ENCODE measurements at places on chromosomes 7 and 10.

- DNase-seq: no peak
Observed at GRCh38 chr10:14712991-14713424, 61.7 kb downstream of the FAM107B start.

DNA sequence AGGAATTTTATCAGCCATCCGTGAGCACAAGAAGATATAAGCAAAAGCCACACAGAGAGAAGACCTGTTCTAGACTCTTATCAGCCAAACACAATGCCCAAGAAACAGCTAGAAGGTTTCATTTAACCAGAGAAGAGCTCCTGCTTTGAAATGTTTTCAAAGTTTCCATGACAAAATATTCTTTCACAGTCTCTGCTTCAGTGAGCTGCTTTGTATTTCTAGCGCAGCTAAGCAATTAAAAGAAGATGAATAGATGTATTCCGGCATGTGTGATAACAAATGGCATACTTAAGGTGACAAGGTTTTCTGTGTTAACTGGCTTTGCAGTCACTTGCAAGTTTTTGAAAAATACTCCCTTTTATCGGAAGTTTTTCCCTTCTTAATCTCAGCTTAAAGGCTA, 78.9 kb upstream of the NXPH1 start:
- no peak for DNase-seq

DNA sequence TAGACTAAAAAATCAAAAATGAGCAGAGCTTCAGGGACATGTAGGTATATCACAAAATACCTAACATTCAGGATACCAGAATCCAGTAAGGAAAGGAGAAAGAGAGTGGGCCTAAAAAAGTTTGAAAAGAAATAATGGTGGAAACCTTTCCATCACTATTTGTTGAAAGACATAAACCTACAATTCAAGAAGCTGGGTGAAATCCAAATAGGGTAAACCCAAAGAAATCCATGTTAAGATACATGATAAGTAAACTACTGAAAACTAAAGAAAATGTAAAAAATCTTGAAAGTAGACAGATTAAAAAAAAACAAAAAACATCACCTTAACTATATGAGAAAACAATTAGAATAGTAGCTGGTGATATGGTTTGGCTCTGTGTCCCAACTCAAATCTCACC, 76.7 kb upstream of the COMTD1 start:
- no peak for DNase-seq

DNA sequence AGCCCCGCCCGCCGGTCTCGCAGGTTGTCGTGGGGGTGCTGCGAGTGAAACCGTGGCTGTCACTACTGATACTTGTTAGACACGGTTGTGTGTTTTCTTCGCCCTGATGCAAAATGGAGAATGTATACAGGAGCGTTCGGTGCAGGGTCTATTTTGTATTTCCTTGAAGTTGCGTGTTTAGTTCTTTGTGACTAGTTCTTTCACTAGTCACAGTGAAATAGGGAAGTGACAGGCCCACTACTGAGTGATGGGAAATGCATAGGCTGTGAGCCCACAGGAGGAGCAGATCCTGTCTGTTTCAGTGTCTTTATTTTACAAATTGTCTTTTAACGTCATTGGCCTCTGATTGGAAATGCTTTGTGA, 675 bp downstream of the ABRAXAS2 start:
- DNase-seq: peak; percentile 70

DNA sequence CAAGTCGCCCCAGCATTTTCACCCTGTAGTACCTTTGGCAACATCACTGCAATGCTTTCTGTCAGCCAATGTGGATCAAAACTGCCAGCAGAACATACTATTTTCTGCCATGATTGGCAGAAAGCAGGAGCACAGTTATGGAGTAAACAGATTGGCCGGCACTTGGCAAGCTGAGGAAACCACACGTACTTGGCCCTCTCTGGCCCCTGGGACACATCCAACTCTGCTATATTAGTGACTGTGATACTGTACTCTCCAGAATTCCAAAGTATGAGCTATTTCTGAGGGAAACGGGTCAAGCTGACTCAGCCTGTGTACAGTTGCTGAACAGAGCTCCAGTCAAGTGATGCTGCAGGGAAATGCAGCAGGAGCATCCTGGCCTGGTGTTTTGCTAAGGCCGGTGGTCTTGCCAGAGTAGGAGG, 39.8 kb upstream of the LANCL2 start:
- no peak for DNase-seq

DNA sequence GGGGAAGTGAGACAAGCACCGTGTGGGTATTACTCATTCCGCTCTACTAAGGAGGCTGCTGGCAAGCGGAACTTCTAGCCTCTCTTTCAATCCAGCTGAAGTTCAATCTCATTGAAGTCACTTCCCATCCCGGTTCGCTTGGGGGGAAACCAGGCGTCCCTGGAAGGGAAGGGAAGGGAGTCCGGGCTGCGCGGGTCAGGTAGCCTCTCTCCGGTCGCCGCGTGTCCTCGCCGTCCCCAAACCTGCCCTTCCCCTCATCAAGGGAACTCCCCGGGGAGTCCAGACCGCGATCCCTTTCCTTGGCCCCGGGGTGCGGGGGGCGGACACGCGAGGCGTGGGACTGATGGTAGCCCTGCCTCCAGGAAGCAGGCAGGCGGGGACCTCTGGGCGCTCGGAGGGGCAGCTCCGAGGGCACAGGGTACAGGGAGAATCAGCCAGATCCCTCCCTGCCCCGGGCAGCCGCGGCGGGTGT, 598 bp upstream of the ZEB1 start:
- peak; percentile 83 for DNase-seq

DNA sequence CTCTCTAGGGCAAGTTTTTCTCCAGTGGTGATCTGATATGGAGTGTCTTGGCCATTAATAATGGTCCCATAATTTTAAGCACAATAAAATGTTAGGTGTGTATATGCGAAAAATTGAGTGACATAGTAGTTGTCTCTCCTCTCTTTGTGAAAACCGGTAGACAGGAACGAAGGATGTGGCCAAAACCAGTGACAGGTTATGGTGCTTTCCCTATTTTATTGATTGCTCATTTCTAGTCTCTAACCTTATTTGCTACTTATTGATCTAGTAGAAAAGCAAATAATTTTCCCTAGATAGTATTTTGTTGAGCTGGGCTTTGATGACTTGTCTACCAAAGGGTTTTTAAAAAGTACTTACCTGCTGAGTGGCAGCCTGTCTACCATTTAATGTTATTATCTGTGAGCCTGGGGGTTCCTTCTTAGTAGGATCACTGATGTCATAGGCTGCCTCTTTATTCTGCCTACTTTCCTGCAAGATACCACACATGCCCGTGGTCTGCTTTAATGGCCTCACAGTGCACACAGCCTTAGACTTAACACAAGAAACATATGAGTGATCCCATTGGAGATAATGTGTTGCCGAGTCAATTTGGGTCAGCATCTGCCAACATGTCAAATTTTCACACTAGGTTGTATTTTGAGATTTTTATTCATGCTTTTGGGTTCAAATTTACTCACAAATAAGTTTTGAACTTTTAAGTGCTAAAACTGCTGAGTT, 100.0 kb downstream of the AUTS2 start:
- DNase-seq: no peak

GRCh38 chr10:14328881-14329672, 1.6 kb downstream of the FRMD4A start:
- no peak for DNase-seq

DNA sequence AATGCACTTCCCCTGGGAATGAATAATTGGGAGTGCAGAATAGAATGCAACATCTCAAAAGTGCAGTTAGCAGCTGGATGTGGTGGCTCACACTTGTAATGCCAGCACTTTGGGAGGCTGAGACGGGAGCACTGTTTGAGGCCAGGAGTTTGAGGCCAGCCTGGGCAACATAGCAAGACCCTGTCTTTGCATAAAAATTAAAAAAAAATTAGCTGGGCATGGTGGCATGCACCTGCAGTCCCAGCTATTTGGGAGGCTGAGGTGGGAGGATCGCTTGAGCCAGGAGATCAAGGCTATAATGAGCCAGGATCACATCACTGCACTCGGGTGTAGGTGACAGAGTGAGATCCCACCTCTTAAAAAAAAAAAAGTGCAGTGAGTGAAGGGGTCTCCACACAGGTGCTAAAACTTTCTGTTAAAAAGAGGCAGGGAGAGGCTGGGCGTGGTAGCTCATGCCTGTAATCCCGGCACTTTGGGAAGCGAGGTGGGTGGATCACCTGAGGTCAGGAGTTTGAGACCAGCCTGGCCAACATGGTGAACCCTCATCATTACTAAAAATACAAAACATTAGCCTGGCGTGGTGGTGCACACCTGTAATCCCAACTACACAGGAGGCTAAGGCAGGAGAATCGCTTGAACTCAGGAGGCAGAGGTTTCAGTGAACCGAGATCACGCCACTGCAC, 13.5 kb upstream of the ZMIZ1 start:
- no peak for DNase-seq

DNA sequence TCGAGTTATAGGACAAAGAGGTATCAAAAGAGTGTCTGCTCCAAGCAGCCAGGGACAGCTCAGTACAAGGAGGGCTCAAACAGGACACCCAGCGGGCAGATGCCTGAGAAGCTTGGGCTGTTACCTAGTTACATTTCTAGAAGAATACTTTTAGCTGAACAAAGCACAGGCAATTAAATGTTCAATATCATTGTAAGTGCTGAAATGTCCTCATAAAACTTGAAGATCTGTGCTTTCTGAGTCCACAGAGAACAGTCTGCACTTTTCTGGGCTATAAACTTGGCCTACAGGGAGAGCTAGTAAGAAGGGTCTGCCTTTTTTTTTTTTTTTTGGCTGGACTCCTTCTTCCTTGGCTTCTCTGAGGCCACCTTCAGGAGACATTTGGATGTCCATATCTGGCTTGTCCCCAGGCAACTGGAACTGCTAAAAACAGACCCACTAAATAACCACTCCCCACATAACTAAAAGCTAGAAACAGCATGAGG, 123.2 kb downstream of the SLC16A9 start:
- DNase-seq: no peak

DNA sequence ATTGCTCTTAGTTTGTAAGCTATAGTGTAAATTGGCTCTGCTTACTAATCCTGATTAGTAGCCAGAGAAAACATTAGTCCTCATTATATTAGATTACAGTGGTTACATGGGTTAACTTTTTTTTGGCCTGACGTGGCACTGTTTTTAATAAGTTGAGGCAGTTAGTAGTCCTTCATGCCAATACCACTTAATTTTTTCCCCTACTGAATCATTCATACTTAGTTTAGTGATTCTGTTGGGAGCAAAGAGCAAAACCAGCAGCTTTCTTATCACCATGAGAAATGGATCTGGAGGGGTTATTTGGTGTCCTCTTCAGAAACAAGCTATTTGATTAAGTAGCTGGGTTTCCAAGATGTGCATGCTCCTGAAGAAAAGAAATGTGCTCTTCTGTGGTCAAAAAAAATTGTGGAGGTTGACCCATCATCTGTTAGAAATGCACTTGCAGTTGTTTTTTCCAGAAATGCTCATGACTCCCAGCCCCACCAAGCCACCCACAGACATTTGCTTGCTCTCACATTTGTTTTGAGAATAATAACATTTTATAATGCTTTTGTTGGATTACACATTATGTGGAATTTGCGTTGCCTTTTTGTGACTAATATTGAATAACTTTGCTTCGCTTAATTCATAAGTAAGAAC, 258.5 kb downstream of the HDAC9 start:
- no peak for DNase-seq

GRCh38 chr7:3119963-3120362, 76.3 kb upstream of the CARD11 start:
- DNase-seq: no peak

GRCh38 chr7:99372275-99373090, 2.0 kb upstream of the ARPC1B start:
- DNase-seq: no peak

DNA sequence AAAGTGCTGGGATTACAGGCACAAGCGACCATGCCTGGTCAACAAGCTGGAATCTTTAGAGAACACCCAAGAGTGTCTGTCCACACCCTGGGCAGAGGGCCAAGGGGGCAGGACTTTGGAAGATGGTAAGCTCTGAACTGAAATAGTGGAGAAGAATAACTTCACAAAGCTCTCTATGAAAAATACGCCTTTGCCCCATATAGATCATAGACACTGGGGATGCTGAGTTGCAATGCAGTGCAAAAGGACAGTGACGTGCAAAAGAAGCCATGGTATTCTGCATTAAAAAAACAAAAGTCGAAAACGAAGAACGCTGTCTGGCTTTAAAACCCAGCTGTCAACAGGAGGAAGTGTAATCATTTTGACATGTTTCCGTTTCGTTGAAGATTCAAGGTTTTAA, 353.6 kb downstream of the CALN1 start:
- peak; percentile 81 for DNase-seq

DNA sequence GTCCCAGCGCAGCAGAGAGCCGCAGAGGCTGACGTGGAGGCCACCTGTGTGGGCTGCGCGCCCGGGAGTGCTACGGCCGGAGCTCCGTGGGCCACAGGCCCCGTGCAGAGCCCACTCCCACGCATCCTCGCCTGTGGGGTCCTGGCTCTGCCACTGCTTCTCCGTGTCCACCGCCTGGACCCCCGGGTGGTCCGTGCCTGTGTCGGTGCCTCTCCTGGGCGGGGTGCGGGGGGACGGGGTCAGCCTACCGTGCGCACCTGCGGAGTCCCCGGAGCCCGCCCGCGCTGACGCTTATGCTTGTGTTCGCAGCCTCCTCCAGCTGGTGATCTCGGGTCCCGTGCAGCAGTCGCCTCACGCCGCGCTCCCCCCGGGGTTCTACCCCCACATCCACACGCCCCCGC, 7.8 kb upstream of the ZNF853 start:
- no peak for DNase-seq

DNA sequence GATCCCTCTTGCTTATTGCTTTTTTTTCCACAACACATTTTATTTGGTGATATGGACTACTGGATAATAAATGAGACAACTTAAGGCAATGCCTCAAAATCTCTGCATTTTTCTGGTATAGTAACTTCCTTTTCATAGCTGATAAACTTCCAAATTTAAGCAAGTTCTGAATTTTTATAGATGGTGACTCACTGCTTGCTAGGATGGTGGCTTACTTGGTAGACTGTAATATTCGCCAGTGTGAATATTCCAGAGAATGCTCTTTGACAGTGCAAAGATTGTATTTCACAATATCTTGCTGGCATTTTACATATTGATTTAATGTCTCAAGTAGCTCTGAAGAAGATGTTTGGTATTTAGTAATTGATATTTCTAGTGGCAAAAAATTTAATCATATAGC, 472.4 kb downstream of the TFEC start:
- DNase-seq: no peak

DNA sequence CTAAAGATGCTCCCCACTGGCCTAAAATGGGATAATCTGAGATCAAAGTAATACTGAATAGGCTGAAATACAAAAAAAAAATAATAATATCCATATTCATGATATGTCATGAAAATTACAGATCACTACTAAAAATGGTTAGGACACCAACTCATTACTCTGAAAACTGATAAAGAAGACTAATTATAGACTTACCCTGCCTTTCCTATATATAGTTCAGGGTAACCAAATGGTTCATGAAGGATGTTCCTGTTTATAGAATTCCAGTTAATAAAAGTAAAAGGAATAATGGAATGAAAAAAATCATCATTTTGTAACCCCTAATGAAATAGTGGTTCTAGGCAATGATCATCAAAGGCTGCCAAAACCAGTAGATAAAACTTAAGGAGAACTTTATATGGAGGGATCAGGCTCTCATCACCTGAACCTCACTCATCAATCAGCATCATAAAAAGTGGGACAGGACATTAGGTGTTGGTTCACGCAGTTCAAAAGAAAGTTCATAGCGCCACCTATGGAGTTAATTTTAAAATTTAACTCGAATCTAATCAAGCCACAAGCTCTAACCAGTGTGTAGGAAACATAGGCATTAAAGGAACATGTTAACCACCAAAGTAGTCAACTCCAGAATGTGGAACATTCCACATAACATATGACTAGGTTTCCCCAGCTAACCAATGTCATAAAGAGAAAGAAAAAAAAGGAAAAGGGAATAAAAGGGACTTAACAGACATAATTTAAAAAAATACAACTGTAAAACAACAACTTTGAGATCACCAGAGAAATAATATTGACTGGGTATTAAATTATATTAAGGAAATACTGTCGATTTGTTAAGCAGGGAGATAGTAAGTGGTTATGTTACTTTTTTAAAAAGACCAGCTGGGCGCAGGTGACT, 35.7 kb downstream of the P4HA1 start:
- peak; percentile 49 for DNase-seq

Measured in KBM-7 (cell line).